ENCODE measurements at places on chromosomes 1 and 21.
A peak's percentile ranks its signal among the peaks of the same experiment; 100 is the strongest.

- peak; percentile 74 for DNase-seq
Observed at GRCh38 chr1:182781841-182782586, 7.6 kb upstream of the NPL start.

DNA sequence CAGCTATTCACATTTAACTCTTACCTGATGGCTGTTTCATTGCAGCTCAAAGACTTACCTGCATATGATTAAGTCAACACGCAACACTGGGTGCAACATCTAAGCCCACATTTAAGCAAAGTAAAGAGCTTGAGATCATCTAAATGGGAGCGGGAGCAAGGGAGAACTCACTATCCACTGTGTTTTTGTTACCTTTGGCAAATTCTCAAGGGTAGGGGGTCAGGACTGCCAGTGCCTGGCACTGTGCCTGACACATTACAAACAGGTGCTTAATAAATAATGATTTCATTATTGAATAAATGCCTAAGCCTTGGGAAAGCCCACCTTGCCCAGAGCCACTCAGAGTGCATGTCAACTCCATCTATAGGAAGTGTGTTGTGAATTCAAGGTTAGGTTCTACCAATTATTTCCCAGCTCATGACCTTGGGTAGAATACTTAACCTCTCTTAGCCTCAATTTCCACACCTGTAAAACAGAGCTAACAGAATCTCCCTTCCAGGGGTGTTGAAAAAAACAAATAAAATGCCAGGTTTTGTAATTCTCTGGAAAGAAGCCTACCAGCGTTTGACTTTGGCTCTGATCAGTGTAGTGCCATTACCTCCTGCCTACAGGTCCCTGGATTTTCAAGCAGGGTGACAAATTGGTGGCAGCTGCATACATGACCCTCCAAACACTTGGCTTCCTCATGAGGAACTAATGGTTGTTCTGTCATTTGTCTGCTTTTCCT lies 109.7 kb downstream of the TGFBR3 start:
- DNase-seq: no peak

DNA sequence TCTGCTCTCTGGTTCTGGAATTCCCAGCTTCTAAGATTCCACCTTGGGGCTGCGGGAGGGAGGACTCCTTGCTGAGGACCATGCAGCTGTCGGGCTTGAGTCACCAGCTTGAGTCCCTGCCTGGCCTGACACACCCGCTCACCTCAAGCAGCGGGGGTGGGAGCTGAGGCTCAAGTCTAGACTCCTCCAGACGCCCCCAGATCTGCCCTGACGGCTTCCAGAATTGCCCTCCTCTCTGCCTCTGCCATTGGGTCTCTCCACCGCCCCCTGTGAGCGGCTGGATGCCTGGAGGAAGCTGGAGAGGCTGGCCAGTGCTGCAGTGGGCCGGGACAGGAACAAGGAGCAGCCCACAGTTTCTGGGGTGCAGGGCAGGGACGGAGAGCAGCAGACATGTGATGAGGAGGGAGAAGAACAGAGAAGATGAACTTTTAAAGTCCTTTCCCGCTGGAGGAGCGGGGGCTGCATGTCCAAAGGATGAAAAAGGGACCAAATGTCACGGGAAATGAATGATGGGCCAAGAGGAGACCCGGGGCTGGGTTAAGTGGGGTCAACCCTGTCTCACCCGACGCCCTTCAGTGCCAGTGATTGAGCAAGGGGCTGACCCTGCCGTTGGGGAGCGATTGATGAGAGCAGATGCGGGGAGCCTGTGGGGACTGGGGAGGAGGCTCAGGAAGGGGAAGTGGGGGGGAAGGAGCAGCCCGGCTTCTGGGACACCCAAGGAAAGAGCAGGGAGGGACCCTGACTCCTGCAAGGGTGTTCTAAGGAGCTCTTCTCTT lies 13.5 kb downstream of the CRABP2 start:
- no peak for DNase-seq

GRCh38 chr1:1406101-1406820 lies 832 bp downstream of the MRPL20 start:
- DNase-seq: no peak

DNA sequence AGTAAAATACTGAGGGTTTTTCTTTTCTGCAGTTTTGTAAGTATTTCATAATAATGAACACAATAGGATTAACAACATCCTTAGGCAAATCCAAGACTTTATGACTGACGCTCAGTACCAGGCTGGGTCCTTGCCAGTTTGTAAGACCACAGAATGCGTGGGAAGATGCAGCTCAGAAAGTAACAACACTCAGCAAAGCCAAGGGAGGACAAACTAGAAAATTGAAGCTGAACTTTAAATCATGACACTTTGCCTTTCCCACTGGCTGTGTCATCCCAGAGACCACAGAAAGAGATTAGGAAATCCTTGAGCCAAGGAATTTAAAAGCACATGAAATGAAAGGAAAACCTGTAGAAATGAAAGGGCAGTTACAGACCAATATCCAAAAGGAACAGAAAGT lies 426.3 kb upstream of the CHRM3 start:
- no peak for DNase-seq

- DNase-seq: no peak
Observed at GRCh38 chr1:53604291-53604919, 134.6 kb downstream of the GLIS1 start.

DNA sequence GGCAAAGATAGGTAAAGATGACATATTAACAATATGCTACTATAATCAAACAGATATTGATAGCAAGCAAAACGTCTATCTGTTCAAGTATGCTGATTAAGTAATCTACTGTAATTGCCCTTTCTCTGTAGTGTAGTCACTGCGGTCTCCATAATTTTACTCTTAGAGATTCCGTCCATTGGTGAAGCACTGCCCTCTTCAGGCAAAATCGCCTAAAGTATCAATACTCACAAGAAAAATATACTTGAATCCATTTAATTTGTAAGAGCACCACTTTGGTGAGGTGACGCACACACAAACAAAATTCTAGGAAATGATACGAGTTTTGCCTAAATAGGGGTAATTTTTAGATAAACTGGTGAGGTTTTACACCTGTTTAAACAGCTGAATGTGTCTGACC lies 434.6 kb upstream of the CHRM3 start:
- no peak for DNase-seq

DNA sequence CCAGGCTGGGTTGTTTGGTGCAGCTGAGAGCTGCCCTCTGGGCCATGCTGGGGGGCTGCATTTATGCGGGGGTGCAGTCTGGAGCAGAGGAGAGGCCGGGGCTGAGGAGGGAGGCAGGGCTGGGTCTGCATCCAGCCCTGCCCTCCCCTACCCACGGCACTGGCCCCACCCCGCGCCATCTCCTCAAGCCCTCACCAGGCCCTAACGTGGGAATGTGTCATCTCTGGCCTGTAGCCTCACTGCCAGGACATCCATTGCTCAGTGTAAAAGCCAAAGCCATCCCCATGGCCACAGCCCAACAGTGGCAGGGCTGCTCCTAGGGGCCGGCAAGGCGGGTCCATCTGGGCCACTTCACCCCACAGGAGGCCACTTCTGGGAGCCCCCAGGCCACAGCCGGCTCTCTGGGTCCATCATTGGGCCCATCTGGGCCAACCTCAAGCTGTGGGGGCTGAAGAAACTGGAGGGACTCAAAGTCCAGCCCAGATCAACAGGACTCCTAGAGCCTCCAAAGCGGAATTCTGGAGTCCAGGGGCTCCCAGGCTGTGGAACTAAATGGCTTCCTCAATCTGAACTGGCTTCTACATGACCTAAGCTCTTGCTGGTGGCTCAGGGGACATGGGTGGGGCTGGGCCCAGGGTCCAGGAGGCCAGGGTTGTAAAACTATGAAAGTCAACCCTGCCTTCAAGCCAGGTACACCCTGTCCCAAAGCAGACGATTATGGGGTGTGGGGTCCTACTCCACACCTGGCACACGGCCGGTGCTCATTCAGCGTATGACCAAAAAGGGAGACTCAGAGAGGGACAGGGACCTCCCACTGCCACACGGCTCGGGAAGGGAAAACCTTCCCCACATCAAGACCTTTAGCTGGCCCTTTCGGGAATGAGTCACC lies 32.6 kb downstream of the RUNX3 start:
- DNase-seq: no peak

- DNase-seq: peak; percentile 76
Observed at GRCh38 chr1:1212780-1213344, 1.1 kb downstream of the TNFRSF4 start.

- DNase-seq: peak; percentile 93
Observed at GRCh38 chr1:165364568-165365133, 8.1 kb upstream of the LMX1A start.

DNA sequence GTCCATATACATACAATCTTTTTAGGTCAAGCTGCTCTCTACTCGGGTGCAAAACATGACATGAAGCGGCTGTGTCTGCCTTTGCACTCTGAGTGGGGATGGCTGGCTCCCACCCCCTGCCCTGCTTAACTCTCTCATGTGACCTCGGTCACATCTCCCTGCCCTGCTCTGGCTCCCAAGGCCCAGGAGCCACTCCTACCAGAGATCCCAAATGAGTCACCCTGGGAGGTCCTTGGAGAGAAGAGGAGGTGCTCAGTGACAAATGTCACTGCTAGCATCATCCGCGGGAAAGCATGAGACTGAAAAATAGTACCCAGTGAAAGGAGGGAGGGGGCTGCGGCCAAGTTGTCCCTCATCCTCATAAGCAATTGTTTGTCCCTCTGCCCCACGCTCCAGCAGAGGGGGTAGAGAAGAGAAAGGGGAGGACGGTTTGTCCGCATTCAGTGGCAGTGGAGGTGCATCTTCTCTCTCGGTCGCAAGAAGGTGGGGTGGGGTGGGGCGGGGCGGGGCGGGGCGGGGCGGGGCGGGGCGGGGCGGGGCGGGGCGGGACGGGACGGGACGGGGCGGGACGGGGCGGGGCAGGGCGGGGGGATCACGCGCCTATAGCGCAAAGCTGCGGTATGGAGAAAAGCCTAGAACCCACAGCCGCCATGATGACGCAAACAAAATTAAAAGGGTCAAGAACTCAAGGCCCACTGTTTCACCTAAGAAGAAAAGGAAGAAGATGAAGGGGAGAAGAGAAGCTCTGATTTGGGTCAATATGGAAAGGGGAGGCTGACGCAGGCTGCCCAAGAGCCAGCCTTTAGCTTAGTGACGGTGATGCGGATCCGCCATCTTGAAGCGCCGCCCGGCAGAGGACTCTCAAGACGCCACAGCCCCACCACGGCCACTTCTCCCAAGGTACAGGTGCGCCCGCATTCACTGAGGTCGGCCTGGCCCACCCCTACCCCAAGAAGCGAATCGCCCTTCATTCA lies 66.2 kb downstream of the CD46 start:
- DNase-seq: peak; percentile 50

GRCh38 chr21:45396620-45396995 lies 8.4 kb upstream of the COL18A1 start:
- no peak for DNase-seq

DNA sequence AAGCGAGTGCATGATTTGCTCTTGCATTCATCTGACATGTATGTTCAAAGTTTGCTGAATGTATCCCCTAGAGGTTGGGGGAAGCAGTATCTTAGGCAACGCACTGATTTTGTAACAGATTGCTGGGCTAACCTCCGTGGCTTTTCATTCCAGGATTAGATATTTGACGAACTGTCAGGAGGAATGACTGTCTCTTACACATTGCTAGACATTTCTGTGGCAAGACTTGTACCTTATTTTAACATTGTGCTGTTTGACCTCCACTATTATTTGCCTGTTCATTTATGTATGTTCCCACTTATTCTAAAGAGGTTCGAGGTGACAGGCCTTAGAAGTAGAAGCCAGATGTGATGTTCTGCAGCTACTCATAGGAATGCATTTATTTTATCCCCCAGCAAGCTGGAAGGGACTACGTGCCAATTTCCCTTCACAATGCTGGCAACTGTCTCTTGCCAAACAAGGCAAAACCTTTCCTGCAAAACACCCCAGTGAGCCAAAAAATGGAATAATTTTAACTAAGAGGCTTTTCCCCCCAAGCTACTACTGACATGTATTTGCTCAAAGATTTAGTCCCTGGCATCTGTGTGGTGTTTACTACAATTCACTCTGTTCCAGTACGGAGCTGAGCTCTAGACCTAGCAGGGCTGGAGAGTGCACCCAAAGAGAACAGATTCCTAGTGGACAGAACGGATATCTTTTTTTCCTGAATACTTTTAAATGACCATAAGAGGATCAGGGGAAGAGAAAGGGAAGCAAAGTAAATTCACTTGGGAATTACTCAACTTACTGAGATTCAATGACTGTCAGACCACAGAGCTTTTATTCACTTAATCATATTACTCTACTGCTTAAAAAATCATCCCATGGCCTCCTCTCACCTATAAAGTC lies 646.2 kb downstream of the SMYD3 start:
- DNase-seq: no peak

- DNase-seq: no peak
Observed at GRCh38 chr1:23149114-23149513, 19.5 kb downstream of the LUZP1 start.

- DNase-seq: no peak
Observed at GRCh38 chr1:169623132-169623926, 6.6 kb downstream of the SELP start.

Data from psoas muscle (tissue), 8 donors.